M059J (cell line): ENCODE measurements at places on chromosomes 6 and 20.

GRCh38 chr6:38432479-38432878, 207.2 kb downstream of the BTBD9 start:
- DNase-seq: peak; percentile 79

DNA sequence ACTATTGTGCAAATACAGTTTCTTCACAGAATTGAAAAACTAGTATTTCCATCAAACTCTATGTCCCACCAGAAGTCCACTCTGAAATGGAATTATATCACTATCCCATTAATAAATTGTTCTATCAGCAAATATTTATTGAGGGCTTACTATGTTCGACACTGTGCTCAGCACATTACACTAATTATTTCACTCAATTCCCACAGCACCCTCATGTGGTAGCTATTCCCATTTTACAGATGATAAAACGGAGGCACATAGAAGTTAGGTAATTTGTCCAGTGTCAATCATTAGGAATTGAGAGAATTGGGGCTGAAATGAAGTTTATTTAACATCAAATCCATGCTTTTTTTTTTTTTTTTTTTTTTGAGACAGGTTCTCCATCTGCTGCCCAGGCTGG, 52.5 kb downstream of the MKKS start:
- peak; percentile 18 for DNase-seq

GRCh38 chr6:13358511-13358910, 30.2 kb upstream of the TBC1D7 start:
- no peak for DNase-seq

DNA sequence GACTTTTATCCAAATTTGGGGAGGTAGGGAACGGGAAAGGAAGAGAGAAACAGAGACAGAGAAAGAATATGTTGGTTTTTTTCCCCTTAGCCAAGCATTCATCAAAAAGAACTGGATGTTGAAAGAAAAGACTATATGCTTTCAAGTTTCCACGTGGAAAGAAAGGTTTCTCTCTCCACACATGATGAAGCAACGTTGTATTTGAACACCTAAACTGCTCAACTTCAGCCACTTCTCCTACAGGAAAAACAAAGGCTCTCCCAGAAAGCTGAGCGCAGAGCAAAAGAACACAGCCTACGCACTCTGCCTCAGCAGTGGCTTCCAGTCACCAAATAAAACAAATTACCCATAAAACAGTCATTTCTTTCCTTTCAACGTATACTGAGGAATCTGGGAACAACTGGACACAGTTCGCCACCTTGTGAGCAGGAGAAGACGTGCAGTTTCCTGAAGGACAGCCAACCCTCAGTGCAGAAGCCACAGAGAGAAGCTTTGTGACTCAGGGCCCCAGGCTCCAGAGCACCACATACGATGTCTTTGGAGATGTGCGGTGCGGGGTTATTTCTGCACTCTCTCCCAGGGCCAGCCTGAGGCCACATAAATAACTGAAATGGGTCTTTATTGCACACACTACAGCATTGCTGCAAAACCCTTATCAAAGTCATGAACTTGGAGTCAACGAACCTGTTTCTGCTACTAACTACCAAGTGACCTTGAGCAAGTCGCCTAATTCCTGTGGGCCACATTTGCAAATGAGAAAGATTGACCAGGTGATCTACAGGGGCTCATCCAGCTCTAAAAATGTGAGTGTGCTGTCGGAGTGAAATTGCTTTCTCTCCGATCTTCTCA, 10.1 kb downstream of the IL17F start:
- peak; percentile 82 for DNase-seq

- peak; percentile 28 for DNase-seq
These were observed 15.3 kb upstream of the SMLR1 start for GRCh38 chr6:130811932-130812331.
